T-helper 2 cell treated with Interferon-gamma antibody and Interleukin-4, amounts not matched to agents 100 ng/mL and 5 ng/mL, for 36 hours (primary cell): ENCODE measurements at places on chromosomes 13 and 19. TPM values are rescaled to one million over a fixed set of nuclear protein-coding genes. Genes with fewer than 3 reads are reported as not detected.

Gene CABP5
- not detected in 2 replicates for total RNA-seq

Gene PRSS57
- total RNA-seq = not detected in 2 replicates

Gene CGB5
- total RNA-seq = not detected in 2 replicates

Gene STX10
- 56.2 and 56.6 TPM in 2 replicates for total RNA-seq

Gene PSG3
- total RNA-seq = not detected in 2 replicates

Gene RNF225
- 0.27 and 0.61 TPM in 2 replicates for total RNA-seq

Gene TNNT1
- total RNA-seq = 0.34 and 0.48 TPM in 2 replicates

Gene ZNF350
- 10.1 and 13.2 TPM in 2 replicates for total RNA-seq

Gene ZNF763
- 1.3 and 2.1 TPM in 2 replicates for total RNA-seq

Gene FGF21
- total RNA-seq = not detected in 2 replicates

Gene GIPC3
- total RNA-seq = 0.41 and 0.48 TPM in 2 replicates

Gene KLK7
- total RNA-seq = not detected in 2 replicates

Gene TNFSF11
- total RNA-seq = 6.3 and 6.7 TPM in 2 replicates

Gene GRIK5
- 2.0 and 2.9 TPM in 2 replicates for total RNA-seq

Gene FFAR2
- total RNA-seq = not detected in 2 replicates

Gene SCN1B
- total RNA-seq = 0.50 and 0.52 TPM in 2 replicates

Gene TEX29
- 0.27 and 0.61 TPM in 2 replicates for total RNA-seq

Gene MCF2L
- total RNA-seq = 0.14 and 0.52 TPM in 2 replicates

Gene TNFSF9
- total RNA-seq = 1.6 and 2.0 TPM in 2 replicates

Gene PSG7
- total RNA-seq = not detected in 2 replicates

Gene NRTN
- 0.25 and 0.50 TPM in 2 replicates for total RNA-seq

Gene CD70
- total RNA-seq = 30.1 and 32.8 TPM in 2 replicates

Gene TDRD12
- total RNA-seq = 0.07 and 0.16 TPM in 2 replicates

Gene GNG7
- total RNA-seq = 0.11 and 0.14 TPM in 2 replicates

Gene B3GNT8
- 2.4 and 2.8 TPM in 2 replicates for total RNA-seq

Gene CEACAM7
- not detected in 2 replicates for total RNA-seq

Gene ZNF541
- 0.39 and 0.50 TPM in 2 replicates for total RNA-seq

Gene CEACAM6
- total RNA-seq = not detected in 2 replicates

Gene PDX1
- total RNA-seq = not detected in 2 replicates

Gene ACP4
- total RNA-seq = not detected in 2 replicates

Gene GDF15
- 0.32 TPM in 1 of 2 replicates, not detected in the other for total RNA-seq

Gene ZNF77
- 4.2 and 4.3 TPM in 2 replicates for total RNA-seq
